ENCODE measurements at places on chromosomes 7 and 10. TPM values are rescaled to one million over a fixed set of nuclear protein-coding genes. Genes with fewer than 3 reads are reported as not detected.

STOX1 gene
- 4.2 TPM for total RNA-seq

CTNNA3 gene
- 9.8 TPM for total RNA-seq

- no peaks in the 10 kb centered on the region for H3K4me1 ChIP-seq
- DNase-seq: no peak
- no peaks in the 10 kb centered on the region for H3K36me3 ChIP-seq
- no peak overlapping the region for H3K4me3 ChIP-seq
Observed at GRCh38 chr10:69272624-69273023, 5.7 kb upstream of the HK1 start.

GRCh38 chr7:136551618-136552017 lies 316.8 kb upstream of the CHRM2 start:
- no peaks in the 10 kb centered on the region for H3K27me3 ChIP-seq
- H3K36me3 ChIP-seq: no peaks in the 10 kb centered on the region
- H3K4me3 ChIP-seq: no peak overlapping the region
- H3K4me1 ChIP-seq: no peaks in the 10 kb centered on the region
- no peak overlapping the region for H3K27ac ChIP-seq

Data from uterus (tissue), 4 donors.